ENCODE measurements at places on chromosomes 3 and 15.

DNA sequence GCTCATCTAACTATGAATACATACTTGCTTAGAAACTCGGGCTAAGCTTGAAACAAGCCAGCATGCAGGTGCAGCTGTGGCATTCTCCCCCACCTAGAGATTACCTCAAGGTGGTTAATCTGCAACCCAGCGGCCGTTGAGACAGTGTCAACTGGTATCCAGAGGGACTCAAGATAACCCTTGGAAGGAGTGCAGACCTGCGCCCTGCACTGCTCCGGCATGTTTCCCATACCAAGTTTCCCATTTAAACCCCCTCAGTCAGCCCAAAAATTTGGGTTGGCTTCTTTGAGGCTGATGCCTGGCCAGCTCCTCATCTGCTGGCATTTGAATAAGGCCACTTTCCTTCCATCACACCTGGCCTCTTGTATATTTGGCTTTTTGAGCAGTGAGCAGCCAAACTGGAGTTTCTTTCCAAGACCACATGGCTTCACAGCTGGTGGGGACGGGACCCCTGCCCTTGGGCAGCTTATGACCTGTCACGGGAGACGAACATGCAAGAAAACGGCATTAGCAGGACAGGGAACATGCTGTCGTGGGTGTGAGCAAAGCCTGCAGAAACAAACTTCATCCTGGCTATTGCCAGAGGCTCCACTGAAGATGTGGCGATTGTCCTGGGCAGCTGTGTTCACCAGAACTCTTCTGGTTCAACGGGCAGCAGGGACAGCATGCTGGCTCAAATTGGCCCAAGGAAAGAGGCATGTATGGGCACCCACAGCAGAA, 98.2 kb downstream of the PLXNA1 start:
- DNase-seq, result no peak

DNA sequence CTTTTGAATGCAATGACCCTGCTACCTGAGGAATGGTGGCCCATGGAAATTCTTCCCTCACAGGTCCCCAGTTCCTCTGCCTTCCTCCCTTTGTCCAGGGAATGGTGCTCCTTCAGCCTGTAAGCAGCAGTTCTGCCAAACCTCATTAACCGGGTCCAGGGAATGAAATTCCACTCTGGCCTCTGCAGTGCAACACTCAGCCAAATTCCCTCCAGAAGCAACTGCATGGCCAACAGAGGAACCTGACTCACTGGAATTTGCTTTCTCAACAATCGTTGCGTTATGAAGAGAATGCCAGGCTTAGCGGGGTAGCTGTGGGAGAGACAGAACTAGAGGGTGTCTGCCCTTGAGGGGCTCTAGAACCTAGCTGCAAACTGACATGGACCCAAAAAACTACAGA, 449.4 kb upstream of the PROK2 start:
- DNase-seq, result no peak

GRCh38 chr3:154779571-154779970, 300.5 kb upstream of the MME start:
- no peak for DNase-seq

DNA sequence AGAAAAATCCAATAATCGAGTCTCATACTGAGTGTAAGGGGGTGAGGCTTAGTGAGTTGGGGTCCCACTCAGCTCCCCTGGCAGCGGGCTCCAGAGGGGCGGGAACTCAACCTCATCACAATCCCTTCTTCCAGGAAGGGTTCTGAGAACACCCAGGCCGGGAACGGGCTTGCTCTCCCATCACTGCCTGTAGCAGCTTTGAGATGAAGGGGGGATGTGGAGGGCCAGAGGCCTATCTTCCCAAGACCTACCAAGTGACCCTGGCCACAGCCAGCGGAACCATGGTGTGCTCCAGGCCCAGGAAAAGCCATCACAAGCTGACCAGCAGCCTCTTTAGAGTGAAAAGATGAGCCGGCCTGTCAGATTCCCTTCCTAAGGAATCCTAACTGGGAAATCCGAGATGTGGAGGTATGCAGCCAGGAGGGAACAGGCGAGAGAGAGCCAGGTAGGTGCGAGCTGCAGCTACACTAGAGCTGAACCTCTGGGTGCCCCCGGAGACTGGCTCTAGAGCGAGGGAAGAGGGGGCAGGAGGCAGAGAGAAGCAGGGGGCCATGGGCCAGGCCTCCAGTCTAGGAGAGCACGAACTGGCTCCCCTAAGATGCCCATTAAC, 18.5 kb downstream of the GRAMD2A start:
- DNase-seq, result no peak

Data from D341Med (cell line).